ENCODE measurements at places on chromosomes 1 and 21.

DNA sequence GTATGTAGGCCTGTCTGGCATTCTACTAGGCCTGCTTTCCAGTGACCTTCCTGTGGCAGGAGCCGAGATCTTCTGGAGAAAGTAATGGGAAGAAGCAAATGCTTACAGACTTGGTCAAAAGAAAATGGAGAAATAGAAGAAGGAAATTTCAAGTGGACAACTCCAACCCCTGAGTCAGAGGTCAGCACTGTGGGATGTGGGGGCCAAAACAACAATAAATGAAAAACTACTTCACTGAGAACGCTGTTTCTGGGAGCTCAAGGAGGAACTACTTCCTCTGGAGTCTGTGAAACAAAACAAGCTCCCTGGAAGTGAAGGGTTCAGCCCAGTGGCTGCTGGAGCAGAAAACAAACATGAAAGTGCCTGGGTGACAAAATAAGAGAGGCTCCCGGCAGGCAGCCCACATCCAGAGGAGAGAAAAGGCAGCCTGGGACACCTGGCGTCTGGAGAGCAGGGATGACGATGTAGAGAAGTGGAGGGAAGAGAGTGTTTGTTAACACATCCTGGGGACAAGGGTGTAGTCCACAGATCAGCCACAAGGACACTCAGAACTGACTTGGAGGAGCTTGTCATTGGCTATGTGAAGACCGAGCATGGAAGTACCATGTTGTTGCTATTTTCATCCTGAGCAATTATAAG is 355.2 kb downstream of the SMYD3 start:
- no peak for DNase-seq

DNA sequence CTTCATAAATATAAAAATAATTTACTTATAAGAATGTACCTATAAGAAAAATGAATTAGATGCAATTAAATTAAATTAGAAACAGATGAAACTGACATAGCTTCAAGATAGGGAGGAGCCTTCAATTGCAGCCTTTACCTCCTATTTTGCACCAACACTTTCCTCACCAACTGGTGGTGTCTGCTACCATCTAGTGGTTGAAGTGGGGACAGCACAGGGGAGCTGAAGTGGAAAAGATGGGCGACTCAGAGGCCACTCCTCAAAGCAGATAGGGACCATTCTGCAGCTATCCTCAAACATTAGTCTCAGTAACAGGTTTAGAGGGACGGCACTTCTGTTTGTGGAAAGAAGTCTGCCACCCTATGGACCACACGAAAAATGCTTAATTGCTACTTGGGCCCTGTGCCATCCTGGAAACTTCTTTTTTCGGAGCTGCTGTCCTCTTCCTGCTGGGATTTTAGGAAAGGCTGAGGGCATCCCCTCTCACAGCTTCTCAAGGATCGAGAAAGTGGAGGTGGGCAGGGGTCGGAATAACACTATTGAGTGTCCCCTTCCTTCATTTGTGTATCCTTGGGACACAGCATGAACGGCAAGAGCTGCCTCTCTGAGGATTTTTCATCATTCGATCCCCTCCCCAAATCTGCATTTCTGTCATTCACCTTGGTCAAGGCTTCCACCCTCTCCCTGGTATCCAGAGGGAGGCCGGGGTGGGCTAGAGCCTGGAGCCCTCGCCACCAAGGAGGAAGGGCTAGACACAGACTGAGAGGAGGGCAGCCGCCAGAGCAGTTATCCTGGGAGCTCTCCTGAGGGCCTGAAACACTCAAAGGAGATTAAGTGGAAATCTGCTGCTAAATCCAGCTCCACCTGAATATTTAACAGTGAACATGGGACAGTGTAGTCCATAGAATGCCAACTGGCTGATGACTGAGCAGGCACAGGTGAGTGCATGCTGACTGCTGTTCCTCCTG is 9.6 kb downstream of the PROK1 start:
- DNase-seq, result peak; percentile 62

GRCh38 chr1:22428672-22429071 is 23.0 kb upstream of the ZBTB40 start:
- DNase-seq, result no peak

GRCh38 chr1:150397392-150398032 is 33.6 kb downstream of the RPRD2 start:
- DNase-seq, result no peak

GRCh38 chr21:29423099-29423870 is 124.6 kb downstream of the BACH1 start:
- no peak for DNase-seq
